ENCODE measurements at places on chromosomes 7 and 10.

DNA sequence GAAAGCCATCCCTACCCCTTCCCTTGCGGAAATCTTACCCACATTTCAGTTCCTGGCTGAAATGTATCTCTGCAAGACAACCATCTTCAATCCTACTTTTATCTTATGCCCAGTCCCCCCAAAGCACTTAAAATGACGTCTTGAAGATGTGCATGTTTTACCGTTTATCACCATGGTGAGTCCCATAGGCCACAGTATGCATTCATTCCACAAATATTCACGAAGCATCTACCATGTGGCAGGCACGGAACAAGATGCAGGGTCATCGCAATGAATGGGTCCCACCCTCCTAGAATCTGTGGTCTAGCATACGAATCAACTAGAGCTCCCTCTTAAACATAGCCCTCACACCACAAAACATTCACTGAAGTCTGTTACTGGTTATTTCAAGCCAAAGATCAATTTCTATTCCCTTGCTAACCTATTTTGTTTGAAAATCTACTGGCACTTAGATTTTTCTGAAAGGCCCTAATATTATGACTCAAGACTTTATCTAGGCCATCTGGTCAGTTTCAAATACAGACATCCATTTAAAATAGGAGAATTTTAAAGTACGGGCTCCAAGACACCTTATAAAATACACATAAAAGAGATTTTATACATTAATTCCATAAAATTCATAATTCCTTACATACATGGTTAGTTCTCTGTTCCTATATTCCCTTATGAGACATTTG lies 99.4 kb downstream of the PARD3 start:
- DNase-seq = no peak

GRCh38 chr10:24518411-24518810 lies 205.3 kb downstream of the ARHGAP21 start:
- DNase-seq = no peak

GRCh38 chr10:90993340-90993739 lies 72.5 kb upstream of the ANKRD1 start:
- DNase-seq = no peak

- DNase-seq = no peak
Measured at GRCh38 chr7:128266529-128266882, 25.4 kb downstream of the LEP start.

- DNase-seq = no peak
Measured at GRCh38 chr10:104521901-104522694, 119.0 kb upstream of the SORCS3 start.

- DNase-seq = no peak
Measured at GRCh38 chr10:87600581-87600980, 59.1 kb upstream of the PAPSS2 start.

DNA sequence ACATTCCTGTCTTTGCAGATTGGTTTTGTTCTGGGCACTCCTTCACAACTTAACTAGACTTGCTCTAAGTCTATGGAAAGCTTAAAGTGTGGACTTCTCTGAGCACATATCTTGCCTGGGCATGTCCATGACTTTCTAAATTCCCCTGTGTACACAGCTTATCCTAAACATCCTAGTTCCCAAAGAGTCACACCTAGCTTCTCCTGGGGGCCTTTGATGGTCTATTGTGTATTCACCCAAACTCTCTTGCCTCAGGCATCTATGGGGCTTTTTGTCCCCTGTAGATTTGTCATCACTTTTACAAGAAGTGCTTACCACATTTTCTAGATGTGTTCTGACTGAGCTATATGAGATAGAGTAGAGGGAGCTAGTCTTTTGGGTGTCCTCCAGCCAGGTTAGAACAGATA lies 12.2 kb upstream of the ZNF488 start:
- peak; percentile 96 for DNase-seq

DNA sequence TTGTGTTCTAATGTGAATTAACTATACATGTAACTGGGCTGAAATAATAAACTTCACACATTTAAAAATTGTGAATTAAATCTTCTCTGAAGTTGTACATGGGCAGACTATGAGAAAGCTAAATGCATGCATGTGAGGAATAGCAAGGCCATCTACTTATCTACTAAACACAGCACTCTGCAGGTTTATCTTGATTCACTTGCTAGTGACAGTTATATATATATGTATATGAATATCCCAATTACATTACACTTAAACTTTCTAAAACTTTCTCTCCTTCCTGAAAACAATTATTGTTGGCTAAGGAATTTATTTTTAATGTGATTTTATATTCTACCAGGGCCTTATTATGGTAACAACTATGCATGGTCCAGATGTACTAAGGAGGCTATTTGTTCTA lies 5.1 kb upstream of the SP4 start:
- DNase-seq = no peak

- DNase-seq = no peak
Measured at GRCh38 chr7:101804088-101804963, 13.1 kb upstream of the CUX1 start.

GRCh38 chr10:101950213-101950612 lies 105.8 kb downstream of the ARMH3 start:
- DNase-seq = no peak

- no peak for DNase-seq
Measured at GRCh38 chr10:121311812-121312443, 286.3 kb downstream of the FGFR2 start.

- DNase-seq = no peak
Measured at GRCh38 chr7:6092953-6093354, 61.8 kb downstream of the ANKRD61 start.

- DNase-seq = no peak
Measured at GRCh38 chr10:120260456-120260855, 196.6 kb upstream of the PLPP4 start.

- no peak for DNase-seq
Measured at GRCh38 chr10:458421-458851, 231.0 kb downstream of the DIP2C start.

DNA sequence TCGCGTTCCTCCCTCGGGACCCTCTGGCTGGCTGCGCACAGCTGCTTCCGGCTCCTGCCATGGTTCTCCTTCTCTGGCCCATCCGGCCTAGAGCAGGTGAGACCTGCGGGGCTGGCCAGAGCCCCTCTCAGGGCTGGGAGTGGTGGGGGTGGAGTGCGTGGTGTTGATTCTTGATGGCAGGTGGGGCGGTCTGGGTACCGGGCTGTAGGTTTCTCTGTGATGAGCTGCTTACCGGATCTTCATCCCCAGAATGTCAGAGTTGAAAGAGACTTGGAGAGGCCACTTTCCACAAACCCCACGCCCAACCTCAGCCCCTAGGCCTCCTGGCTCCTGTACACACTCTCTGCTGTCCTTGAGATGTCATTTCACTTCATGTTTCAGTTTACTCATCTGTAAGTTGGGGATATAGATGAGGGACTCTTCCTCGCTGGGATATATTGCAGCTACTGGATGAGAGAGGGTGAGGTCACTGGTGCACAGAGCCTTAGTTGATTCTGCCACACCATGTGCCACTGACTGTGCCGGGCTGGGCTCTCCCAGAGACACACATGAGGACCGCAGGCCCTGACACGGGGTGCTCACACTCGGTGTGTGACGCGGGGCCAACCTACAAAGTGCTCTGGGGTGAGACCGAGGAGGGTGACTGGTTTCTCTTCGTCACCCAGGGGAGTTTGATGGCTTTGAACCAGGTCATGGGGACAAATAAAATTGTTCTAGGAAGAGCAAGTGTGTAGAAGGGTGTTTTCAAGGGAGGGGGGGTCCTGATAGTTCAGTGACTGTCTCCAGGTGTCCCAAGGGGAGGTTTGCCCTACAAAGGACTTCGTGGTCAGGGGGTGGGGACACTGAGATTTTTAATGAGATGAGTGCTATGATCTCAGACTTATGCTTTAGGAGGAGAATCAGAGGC lies 29.5 kb downstream of the ZNF775 start:
- no peak for DNase-seq
